ENCODE measurements at places on chromosomes 4 and X.

DNA sequence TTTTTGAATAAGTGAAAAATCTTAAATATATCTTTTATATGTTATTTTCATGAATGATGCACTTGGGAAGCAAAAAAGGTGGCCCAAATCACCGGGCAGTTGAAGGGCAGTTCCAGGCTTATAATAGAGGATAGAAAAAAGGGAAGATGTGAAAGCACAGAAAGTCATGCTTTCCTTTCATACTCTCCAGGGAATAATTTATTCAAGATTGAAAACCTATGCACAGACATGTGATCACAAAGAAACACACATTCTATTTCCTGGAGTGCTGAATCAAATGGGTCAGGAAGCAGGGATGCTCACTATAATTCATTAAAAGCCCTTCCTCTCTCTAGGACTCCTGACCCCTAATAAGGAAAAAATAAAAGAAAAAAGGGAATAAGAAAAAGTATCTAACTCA, 66.1 kb upstream of the USP38 start:
- DNase-seq: no peak

DNA sequence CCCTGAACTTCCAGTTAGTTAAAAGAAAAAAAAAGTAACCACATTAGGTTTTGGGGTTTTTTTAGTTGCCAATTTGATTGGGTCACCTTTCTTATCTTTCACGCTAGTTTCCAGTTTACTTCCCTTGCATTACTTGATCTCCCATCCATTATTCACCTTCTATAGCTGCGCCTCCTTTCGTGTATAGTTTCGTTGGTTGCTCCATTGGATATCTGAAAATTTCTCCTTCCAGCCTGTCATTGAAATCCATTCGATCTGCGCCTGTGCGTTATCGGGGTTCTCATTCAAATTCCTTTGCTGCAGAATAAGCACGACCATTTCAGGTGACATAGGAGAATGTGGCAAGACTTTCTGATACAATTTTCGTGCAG, 764 bp downstream of the TRAPPC11 start:
- no peak for DNase-seq

GRCh38 chrX:71873459-71873833, 37.2 kb upstream of the NHSL2 start:
- DNase-seq: no peak

DNA sequence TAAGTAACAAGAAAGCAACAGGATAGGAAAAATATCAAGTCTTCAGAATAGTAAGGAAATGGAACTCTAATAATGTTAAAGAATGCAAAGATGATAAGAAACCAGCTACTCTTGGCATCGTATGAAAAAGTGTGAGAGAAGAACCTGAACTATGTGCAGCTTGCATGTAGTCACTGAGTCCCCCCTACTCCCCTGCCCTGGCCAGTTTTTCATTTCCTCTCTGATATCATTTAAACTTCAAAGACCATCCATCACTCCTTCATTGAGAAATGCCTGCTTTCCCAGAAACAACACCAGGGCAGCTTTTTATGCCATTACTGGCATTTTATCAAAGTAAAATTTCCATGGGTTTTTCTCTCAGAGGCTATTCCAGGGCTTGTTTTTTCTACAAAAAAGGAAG, 28.1 kb downstream of the INPP4B start:
- no peak for DNase-seq

- DNase-seq: no peak
Measured at GRCh38 chr4:78032446-78032845, 24.7 kb upstream of the FRAS1 start.

- DNase-seq: no peak
Measured at GRCh38 chr4:123661080-123661737, 264.6 kb downstream of the SPRY1 start.

GRCh38 chr4:114694770-114695169, 96.2 kb downstream of the UGT8 start:
- DNase-seq: no peak

- no peak for DNase-seq
Measured at GRCh38 chr4:26086621-26087441, 172.8 kb downstream of the SMIM20 start.

DNA sequence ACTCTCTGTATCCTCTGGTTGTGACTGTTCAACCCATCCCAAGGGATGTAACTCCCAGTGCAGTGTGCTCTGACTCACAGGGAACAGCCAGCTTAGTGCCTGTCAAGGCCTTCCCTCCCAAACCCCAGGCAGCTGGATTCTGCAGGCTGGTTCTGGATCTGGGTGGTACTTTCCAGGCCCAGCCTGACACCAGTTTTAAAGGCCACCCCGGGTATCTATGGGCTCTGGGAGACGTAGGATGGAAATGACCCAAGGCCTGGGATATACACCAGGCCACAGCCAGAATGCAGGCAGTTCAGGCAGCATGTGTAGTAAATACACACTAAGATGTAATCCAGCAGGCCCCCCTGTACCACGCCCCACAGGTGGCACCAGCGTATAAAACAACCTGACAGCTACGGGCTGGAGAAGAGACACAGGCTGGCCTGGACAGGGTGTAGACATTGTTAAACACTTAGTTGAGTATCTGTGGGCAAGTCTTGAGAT, 64.2 kb downstream of the SPINK2 start:
- DNase-seq: no peak

DNA sequence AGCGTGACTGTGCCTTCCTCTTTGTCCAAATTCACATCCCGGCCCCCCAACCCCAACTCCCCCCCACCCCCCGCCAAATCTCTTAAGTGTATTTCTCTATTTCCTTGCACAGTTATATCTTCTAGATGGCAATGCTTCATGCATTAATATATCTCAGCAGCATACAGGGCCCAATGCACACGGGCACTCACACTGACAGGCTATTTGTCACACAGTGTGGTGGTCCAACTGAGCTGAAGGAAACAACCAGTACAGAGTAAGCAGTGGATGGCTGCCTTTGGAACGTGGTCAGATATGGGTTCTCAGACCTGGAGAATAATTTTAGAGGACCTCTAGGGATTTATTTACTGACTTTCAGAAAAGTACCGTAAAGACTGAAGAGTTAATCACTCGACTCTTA, 681 bp downstream of the EXOC1 start:
- no peak for DNase-seq

- DNase-seq: no peak
Measured at GRCh38 chrX:112844250-112844649, 3.6 kb upstream of the AMOT start.

GRCh38 chrX:37817176-37817575, 30.2 kb downstream of the DYNLT3 start:
- no peak for DNase-seq

GRCh38 chrX:2390754-2391153, 110.0 kb downstream of the DHRSX start:
- no peak for DNase-seq

- no peak for DNase-seq
Measured at GRCh38 chrX:124488412-124489161, 142.2 kb downstream of the SH2D1A start.

GRCh38 chrX:18047491-18047890, 173.2 kb downstream of the BEND2 start:
- DNase-seq: no peak

GRCh38 chr4:88242144-88242543, 42.2 kb downstream of the PPM1K start:
- no peak for DNase-seq

DNA sequence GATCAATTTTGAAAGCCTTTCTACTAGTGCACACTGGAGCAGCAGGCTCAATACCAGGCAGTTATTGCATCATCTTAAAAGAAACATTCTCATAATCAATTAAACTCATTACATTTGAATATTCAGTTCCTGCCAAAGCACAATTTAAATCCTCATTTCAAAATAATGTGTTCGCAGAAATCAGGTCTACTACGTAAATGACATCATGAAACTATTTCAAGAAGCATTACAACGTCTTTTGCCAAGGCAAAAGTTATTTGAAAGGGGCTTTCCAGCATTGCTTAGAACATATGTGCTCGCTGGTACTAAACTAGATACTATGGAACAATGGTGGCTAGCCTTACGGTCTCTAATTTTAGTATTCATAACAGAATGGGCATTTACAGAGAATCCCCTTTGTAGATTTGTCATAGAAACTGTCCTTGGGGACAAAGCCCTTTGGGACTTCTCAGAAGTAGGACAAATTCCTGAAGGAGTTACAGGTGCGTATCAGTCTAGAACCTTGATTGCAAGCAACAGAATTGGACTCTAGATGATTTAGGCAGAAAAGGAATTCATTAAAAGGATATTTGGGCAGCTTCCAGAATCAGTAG, 27.6 kb upstream of the HUWE1 start:
- no peak for DNase-seq

DNA sequence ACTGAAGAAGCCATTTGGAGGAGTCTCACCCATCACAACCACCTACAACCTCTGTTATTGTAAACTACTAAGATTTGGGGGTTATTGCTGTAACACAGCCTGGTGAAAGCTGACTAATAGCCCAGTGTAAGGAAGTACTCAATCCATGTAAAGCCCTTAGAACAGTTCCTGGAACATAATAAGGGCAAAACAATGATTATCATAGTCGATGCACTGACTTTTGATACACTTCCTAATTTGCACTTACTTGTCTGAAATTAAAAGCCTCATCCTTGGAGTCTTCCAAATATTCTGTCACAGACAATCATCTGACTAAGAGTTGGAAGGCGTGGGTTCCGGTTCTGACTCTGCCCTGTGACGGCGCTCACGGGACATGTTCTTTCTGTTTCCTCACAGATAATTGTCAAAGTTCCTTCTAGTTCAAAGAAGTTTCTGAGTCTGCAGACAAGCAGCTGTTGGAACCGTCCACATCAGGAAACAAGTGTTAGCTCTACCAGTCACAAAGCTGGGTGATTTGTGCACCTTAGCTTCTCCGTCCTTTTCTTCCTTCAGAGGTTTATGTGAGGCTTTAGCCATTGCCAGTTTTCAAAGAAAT, 33.4 kb upstream of the RASGEF1B start:
- peak; percentile 33 for DNase-seq

GRCh38 chrX:151676196-151676595, 19.1 kb upstream of the PRRG3 start:
- DNase-seq: no peak

DNA sequence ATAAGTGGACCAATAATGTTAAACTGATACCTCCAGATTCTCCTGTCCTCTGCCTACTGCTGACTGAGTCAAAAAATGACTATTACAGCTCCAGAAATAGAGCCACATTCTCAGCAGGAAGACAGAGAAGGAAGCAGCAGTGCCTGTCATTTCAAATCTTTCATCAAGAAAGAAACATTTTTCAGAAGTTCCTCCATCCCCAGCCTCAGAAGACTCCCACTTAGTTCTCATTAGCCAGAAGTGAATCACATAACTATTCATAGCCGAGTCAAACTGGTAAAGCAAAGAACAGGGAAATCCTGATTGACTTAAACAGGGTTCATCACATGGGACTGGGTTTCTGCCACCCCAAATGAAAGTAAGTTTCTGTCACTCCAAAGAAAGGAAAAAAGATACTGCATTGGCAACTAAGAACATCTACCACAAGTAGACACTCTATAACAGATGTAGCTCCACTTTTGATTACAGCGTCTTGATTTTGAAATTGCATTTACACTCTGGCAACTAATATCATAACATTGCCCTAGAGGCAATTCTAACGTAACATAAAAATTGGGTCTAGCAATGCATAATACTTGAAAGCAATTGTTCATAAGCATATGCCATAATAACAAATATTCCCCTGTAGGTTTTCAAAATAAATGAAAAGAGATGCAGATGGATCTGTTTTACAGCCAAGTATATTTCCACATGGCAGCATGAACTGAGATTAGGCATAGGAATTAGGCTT, 599.8 kb downstream of the GALNTL6 start:
- DNase-seq: no peak

- no peak for DNase-seq
Measured at GRCh38 chr4:95544113-95545103, 4.4 kb downstream of the UNC5C start.

- no peak for DNase-seq
Measured at GRCh38 chr4:165517216-165517615, 138.4 kb downstream of the CPE start.

- DNase-seq: no peak
Measured at GRCh38 chr4:26194764-26195163, 126.0 kb upstream of the RBPJ start.

- no peak for DNase-seq
Measured at GRCh38 chr4:83389037-83389720, 54.5 kb upstream of the HPSE start.

GRCh38 chrX:130857207-130857606, 45.8 kb downstream of the ENOX2 start:
- DNase-seq: no peak

GRCh38 chrX:16646366-16647138, 3.4 kb upstream of the S100G start:
- no peak for DNase-seq

- no peak for DNase-seq
Measured at GRCh38 chrX:101416691-101417090, 8.7 kb downstream of the HNRNPH2 start.

- no peak for DNase-seq
Measured at GRCh38 chr4:183185559-183185958, 86.5 kb downstream of the WWC2 start.

GRCh38 chr4:10272511-10272910, 155.9 kb upstream of the WDR1 start:
- DNase-seq: no peak

- no peak for DNase-seq
Measured at GRCh38 chr4:23233596-23233995, 540.9 kb downstream of the GBA3 start.

DNA sequence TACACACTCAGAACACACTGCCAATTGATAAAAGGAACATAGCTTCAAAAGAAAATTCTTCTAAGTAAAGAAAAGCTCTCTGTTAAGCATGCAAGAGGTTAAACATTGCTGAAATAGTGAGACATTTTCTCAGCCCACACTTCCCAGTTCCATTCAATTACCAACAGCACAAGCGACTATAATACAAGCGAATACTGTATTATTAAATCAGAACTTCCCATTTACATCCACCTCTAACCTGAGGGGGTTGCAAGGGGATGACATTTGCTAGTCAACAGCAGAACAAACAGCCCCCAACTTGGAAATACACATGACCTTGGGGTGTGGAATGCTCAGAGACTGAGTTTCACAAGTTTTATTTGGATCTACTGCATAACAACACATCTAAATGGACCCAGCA, 1.1 kb downstream of the FSTL5 start:
- DNase-seq: no peak

GRCh38 chrX:136586386-136586785, 54.4 kb downstream of the VGLL1 start:
- DNase-seq: no peak

- no peak for DNase-seq
Measured at GRCh38 chr4:20318909-20319277, 67.2 kb downstream of the SLIT2 start.

GRCh38 chrX:103791228-103791627, 14.6 kb downstream of the PLP1 start:
- no peak for DNase-seq

GRCh38 chrX:146264763-146265375, 447.2 kb downstream of the SLITRK2 start:
- no peak for DNase-seq

GRCh38 chr4:3781193-3781886, 15.2 kb downstream of the ADRA2C start:
- no peak for DNase-seq

DNA sequence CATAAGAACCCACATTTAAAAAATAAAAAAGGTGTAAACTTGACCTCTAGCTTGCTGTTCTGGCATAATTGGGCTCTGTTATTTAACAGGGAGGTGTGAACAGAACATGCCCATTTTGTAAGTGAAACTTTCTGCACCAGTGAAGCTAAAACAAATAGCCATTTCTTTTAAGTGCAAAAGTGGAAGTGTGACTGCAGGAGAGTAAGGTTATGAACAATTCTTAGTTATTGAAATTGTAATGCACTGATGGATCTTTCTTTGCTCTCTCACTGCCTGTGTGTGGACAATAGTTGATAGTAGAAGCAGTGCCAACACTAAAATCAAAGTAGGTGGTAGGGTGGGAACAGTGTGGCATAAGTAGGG, 12.6 kb downstream of the P2RY10 start:
- no peak for DNase-seq

Data from stimulated activated CD8-positive, alpha-beta memory T cell treated with anti-CD3 and anti-CD28 coated beads, Interleukin-7, amount 100 ng/mL, for 1 hour (primary cell).